ENCODE measurements at places on chromosomes 1 and 21. TPM values are rescaled to one million over a fixed set of nuclear protein-coding genes. Genes with fewer than 3 reads are reported as not detected.

Gene MCOLN2
- total RNA-seq: not detected

Gene LAX1
- total RNA-seq: not detected

Gene OR2AJ1
- total RNA-seq: not detected

Gene IGSF21
- total RNA-seq: 2.4 TPM

Gene CCDC185
- total RNA-seq: not detected

Gene EXTL1
- 0.85 TPM for total RNA-seq

Gene MROH7
- 2.0 TPM for total RNA-seq

Gene ZNF683
- total RNA-seq: not detected

Gene TRPM2
- 0.43 TPM for total RNA-seq

Gene PLA2G2C
- total RNA-seq: not detected

Gene CACHD1
- 4.3 TPM for total RNA-seq

Gene KRTAP12-3
- not detected for total RNA-seq

Gene MEGF6
- 194 TPM for total RNA-seq

Gene CACNA1S
- total RNA-seq: not detected

Gene C1orf185
- total RNA-seq: not detected

Gene TSPEAR
- not detected for total RNA-seq

Gene CDKN2C
- 2.4 TPM for total RNA-seq

Gene LDLRAD1
- total RNA-seq: not detected

Gene SPRR5
- total RNA-seq: not detected

Gene PKLR
- not detected for total RNA-seq

Gene VSIG8
- not detected for total RNA-seq

Gene BEST4
- total RNA-seq: not detected
